ENCODE measurements at places on chromosomes 11 and 22.

GRCh38 chr11:46410021-46410420, 18.4 kb upstream of the CHRM4 start:
- no peak for DNase-seq

DNA sequence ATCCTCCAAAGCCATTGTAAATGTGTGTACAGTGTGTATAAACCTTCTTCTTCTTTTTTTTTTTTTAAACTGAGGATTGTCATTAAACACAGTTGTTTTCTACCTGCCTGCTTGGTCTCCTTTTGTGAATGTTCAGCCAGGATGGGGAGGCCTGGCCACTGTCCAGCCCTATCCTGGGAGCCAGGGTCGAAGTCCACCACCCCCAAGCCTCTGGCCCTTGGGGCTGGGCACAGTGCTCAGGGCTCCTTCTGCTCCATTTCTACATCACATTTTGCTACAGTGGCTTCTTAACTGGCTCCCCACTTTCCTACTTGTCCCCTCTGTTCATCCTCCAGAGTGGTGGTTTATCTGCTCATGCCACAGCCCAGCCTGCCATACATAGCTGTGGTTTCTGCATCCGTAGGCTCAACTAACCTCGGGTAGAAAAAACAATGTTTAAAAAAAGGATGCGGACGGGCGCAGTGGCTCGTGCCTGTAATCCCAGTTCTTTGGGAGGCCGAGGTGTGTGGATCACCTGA, 2.5 kb upstream of the SMARCB1 start:
- DNase-seq, result no peak

DNA sequence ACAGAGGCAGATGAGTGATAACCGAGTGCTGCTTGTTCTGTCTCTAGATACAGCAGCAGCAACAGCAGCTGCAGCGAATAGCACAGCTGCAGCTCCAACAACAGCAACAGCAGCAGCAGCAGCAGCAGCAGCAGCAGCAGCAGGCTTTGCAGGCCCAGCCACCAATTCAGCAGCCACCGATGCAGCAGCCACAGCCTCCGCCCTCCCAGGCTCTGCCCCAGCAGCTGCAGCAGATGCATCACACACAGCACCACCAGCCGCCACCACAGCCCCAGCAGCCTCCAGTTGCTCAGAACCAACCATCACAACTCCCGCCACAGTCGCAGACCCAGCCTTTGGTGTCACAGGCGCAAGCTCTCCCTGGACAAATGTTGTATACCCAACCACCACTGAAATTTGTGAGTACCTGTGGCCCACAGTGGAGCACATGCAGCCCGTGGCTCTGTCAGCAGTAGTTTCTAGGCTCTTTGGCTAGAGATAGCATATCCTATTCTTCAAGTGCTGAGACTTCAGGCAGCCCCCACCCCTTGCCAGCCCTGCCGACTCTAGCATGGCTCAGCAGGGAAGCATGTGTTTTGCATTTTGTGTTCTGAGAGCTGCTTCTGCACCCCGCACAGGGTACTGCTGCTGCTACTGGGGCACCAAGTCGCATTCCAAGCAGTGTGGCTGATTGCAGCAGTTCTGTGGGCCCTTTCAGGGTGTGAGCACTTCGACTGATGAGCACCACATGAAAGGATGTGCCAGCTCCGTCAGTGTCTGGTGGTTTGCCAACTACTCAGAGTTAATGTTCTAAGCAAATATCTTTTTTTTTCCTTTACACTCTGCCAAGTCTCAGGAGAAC, 59.2 kb downstream of the MED15 start:
- DNase-seq, result no peak

DNA sequence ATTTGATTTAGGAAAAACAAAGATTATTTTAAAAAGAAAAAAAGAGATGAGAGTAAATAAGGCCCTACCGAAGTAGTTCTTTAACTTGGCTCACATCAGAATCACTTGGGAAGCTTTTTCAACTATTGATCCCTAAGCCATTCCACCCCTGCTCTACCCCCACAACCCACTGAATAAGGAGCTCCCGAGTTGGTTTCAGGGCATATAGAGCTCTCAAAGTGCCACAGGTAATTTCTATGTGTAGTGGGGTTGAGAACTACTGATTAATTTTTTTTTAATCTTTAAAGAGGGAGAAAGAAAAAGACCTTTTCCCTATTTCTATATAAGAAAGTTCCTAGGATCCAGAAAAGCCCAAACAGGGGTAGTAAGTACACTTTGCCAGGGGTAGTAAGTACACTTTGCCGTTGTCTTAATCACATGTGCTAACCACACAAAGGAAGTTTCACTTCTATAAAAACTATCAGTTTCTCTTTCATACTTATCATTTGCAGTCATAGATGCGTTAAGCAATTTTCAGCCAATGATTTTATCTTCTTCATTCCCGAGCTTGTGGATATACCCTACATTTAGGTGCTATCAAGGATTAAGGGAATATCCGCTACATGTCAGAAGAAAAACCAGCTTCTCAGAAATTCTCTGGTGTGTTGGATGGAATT, 108.4 kb upstream of the ZC3H12C start:
- DNase-seq, result no peak

DNA sequence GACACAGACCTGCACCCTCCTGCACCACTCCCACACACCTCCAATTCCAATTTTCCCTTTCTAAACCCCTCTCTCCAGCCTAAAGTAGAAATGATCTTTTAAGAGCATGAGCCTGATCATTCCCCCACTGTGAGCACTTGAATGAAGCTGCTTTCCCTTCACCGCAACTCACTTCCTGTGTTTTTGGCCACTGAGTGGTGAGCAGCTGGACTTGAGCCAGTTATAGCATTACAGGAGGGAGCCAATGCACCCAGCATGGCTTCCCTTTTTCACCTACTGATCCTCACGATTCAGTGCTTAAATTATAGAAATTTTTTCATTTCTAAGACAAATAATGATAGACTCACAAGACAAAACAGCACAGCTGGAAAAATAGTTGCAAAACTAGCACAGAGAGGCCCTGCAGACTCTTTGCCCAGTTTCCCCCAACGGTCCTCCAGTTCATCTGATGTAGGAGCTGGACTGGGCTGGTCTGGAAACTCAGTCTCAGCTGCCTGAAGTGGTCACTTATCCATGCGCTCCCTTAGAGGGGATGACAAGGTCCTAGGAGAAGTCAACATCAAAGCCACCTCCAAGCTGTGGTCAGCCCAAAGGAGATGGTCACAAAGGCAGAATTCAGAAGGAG, 9.7 kb upstream of the APOL4 start:
- peak; percentile 18 for DNase-seq

DNA sequence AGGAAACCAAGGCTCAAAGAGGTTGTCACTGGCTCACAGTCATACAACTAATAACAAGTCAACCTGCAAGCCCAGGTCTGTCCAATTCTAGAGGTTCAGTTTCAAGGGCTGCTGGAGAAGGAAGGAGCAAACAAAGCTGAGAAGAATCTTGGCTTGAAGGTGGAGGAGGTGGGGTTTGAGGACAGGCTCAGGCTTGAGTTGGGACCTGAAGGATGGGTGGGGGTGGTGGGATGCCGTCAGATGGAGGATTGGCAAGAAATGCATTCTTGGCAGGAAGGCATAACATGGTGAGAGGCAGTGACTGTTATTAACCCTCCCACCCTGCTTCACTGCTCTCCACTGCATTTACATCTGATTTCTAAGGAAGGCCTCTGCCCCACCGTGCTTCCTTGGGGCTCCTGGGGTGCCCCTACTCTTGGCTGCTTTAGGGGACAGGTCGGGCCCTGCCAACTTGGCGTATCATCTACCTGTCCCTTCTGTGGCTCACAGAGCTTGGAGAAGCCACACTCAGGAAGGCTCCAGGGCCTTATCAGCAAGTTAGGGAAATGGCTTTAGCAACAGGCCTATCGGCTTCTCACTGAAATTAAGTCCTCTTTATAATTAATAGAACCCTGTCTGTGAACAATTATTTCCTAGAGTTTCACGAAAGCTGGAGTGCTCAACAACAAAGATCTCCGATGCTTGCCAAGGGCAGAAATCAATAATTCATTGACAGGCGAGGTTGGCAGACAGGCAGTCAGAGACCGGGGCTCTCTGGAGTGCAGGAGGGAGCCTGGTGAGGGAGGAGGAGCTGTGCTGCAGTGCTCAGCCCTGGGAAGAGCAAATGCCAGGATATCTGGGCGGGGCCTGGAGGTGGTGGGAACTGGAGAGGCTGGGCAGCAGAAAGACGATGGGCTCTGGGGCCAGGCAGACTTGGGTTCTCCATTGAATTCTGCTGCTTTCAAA, 84.9 kb upstream of the NARS2 start:
- no peak for DNase-seq

GRCh38 chr11:132314911-132315455, 944.6 kb downstream of the NTM start:
- no peak for DNase-seq

DNA sequence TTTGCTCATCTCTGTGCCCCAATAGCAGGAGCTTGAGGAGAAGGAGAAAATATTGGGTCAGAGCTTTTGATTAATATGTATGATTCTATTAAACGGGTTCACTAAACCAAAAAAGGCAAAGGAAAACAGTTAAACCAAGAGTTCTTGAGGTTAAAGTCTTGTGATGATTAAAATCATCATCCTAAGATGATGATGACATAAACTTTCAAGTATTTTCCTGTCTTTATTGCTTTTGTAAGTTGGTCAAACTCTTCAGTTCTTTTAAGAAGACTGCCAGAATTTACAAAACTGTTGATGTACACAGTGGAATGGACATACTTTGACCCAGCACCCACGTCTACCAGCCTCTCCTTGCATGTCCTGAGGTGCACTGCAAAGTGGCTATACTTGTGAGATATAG, 41.0 kb downstream of the FDX1 start:
- no peak for DNase-seq

DNA sequence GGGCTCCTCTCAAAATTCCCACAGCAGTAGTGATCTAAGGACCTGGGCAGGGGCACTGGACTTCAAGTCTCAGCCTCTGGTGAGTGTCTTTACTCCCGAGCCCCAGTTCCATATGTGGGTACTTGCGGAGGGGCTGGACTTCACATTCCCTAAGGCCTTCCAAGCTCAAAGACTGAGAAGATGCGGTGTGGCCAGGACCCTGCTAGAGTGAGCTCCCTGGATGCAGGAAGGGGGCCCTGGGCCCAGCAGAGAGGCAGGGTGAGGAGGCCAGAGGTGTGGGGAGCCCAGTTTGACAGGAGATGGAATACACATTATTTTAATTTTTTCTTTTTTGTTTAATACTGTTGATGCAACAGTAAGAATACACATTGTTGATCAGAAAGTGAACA, 83.7 kb downstream of the IGLL1 start:
- DNase-seq, result no peak

DNA sequence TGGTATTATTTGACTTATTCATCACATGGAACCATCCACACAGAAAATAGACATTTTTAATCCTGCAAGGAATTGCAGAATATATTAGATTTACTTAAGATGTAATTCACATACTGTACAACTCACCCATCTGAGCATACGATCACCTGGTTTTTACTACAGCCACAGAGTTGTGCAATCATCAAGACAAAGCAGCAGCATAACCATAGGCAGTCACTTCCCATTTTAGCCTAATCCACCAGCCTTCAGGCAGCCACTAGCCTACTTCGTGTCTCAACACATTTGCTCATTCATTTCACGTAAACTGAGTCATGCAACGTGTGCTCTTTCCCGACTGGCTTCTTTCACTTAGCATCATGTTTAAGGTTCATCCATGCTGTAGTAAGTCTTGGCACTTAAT, 23.0 kb downstream of the PIWIL3 start:
- DNase-seq, result no peak

DNA sequence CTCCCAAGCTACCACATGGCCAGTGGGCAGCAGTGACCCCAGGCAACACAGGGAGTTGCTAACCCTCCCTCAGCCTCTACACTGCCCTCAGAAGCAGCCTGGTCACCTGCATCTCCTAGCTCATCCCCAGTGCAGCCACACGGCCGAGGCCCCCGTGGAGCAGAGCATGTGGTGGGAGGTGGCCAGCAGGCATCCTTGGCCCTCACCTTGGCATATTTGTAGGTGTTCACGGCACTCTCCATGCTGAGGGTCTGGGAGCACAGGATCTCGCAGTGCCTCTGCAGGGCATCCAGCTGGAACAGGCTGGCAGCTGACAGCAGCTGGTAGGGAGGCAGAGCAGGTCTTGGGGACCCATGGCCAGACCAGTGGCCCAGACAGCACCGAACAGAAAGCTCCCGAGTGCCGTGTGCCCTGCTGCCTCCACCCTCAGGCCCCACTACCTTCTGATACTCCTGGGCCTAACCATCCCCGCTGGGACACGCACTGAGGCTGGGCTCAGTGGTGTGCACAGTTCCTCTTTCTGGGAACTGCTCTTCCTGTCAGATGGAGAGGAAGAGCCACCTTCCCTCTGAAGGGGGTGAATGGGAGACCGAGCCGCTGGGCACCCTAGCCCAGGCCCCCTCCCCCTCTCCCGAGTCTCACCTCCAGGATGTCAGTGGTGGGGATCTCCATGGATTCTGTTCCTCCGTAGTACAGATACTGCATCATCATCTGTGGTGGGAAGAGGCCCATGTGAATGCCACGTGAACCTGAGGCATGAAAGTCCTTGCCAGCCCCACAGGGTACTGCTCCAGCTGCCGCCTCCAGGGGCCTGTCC, 48.8 kb downstream of the NAT10 start:
- no peak for DNase-seq

- no peak for DNase-seq
Observed at GRCh38 chr11:120273432-120273831, 33.5 kb downstream of the POU2F3 start.

GRCh38 chr11:35566181-35566580, 40.8 kb upstream of the PAMR1 start:
- DNase-seq, result no peak

- DNase-seq, result no peak
Observed at GRCh38 chr22:44838316-44839016, 86.1 kb downstream of the ARHGAP8 start.

DNA sequence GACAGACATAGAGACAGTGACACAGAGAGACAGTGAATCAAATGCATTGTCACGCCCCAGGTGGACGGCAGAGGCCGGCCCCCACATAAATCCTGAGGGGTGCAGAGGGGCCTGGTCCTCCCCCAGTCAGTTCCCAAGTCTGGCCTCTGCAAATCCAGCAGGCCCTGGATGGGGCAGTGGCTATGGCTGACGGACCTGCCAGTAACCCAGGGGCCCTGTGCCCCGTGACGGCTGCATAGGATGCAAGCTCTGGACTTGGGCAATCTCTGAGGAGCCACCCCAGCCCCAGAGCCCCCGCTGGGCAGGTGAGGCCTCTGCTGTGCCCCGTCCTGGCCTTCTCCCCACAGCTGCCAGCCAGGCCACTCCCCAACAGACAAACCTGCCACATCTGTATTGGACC, 204.5 kb downstream of the BRD1 start:
- no peak for DNase-seq
